GM12892 (cell line): ENCODE measurements at places on chromosomes 2 and 18.

- no peak for DNase-seq
Measured at GRCh38 chr2:237833546-237833945, 25.9 kb upstream of the RAMP1 start.

GRCh38 chr2:6822406-6822805 is 43.3 kb downstream of the CMPK2 start:
- DNase-seq, result no peak

DNA sequence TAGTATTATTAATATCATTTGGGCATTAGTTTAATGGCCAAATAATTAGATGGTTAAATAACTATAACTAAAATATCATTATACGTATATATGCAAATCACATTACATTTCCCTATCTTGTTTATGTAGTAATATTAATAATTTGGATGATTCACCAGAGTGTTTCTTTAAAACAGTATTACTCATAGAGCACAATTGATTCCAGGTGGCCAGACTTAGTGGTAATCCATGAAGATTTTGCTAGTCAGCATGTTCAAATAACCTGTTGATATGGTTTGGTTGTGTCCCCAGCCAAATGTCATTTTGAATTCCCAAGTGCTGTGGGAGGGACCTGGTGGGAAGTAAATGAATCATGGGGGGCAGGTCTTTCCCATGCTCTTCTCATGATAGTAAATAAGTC is 782.3 kb downstream of the LRP1B start:
- DNase-seq, result no peak

GRCh38 chr2:51335087-51336058 is 303.4 kb upstream of the NRXN1 start:
- DNase-seq, result no peak

- no peak for DNase-seq
Measured at GRCh38 chr2:30282721-30283120, 51.4 kb downstream of the LBH start.

- no peak for DNase-seq
Measured at GRCh38 chr2:166057370-166058164, 70.3 kb downstream of the SCN1A start.

- DNase-seq, result no peak
Measured at GRCh38 chr2:226943862-226944620, 108.2 kb downstream of the RHBDD1 start.

DNA sequence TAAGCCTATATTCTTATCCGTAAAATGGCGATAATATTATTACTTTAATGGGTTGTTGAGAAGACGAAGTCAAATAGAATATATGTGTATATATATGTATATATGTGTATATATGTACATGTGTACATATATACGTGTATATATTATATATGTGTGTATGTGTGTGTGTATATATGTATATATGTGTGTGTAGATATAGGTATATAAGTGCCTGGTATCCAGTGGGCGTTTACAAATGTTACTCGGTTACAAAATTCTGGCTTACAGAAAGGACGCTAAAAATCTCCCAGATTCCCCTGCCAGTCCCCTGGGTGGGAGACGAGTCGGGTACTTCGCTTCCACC is 295 bp upstream of the MTX2 start:
- DNase-seq, result no peak

GRCh38 chr2:72572501-72572900 is 253.3 kb downstream of the EXOC6B start:
- no peak for DNase-seq

DNA sequence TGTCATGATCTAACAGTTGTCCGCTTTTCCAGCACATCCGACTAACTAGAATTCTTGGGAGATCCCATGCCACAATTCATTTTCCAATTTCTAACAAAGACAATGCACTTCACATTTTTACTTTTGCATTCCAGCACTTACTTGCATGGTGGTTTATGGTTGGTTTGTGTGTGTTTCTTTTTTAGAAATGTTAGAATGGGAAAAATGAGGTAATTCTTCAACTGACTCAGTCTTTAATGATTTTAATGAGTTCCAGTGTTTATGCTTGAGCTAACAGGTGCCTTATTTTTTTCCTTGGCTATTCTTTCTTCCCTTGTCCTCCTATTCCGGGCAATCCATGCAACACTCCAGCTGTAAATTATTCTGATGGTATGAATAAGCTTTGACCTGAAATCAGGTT is 46.4 kb downstream of the SLC8A1 start:
- DNase-seq, result no peak

DNA sequence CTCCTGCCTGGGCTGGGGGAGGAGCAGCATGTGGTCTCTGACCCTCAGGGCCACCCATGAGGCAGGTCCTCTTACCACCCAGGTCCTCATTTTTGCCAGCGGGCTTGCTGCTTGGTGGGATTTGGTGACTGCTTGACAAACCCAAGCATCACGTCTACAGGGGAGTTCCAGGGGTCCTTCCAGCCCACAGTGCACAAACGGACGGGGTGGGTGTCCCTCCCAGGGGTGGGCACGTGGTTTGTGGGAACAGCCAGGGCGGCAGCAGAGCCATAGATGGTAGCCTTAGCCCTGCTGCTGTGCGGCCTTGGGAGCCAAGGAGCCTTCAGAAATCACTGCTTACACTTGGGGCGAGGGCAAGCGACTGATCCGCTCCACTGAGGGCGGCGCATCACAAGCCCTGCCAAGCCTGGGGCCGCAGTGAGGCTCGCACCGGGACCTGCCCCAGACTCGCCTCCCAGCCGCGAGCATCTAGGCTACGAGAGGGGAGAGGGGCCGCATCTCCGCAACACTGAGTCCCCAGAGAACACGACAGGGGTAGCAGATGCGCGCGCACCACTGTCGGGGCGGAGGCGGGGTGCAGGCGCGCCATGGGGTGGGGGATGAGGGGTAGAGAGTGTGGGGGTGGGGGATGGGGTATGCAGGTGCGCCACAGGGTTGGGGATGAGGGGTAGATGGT is 36.9 kb downstream of the SNED1 start:
- DNase-seq, result no peak

GRCh38 chr2:98348066-98348561 is 1.9 kb downstream of the CNGA3 start:
- DNase-seq, result no peak

GRCh38 chr18:41789001-41789400 is 166.0 kb upstream of the PIK3C3 start:
- no peak for DNase-seq

- peak; percentile 35 for DNase-seq
Measured at GRCh38 chr18:9613550-9614400, 584 bp downstream of the PPP4R1 start.

DNA sequence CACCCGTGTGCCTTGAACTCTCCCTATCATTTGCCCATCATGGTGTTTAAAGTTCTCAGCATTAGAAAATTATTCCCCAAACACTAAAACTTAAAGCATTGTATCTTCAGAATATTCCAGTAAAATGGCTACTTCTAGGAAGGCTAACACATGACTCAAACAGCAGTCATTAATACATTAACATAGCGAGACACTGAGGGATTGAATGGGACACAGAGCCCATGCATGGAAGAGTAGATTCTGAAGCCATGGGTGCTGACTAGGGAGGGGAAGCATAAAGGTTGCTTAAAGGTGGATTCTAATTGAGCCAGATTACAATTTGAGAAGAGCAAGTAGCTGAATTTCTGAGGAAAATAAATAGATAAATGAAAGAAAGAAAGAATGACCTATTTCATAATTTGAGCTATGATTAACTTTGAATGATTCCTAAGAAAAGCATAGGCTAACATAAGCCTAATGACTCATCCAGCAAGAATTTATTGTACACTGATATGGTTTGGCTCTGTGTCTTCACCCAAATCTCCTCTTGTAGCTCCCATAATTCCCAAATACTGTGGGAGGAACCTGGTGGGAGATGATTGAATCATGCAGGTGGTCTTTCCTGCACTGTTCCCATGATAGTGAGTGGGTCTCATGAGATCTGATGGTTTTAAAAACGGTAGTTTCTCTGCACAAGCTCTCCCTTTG is 79.8 kb upstream of the PIK3C3 start:
- DNase-seq, result no peak

DNA sequence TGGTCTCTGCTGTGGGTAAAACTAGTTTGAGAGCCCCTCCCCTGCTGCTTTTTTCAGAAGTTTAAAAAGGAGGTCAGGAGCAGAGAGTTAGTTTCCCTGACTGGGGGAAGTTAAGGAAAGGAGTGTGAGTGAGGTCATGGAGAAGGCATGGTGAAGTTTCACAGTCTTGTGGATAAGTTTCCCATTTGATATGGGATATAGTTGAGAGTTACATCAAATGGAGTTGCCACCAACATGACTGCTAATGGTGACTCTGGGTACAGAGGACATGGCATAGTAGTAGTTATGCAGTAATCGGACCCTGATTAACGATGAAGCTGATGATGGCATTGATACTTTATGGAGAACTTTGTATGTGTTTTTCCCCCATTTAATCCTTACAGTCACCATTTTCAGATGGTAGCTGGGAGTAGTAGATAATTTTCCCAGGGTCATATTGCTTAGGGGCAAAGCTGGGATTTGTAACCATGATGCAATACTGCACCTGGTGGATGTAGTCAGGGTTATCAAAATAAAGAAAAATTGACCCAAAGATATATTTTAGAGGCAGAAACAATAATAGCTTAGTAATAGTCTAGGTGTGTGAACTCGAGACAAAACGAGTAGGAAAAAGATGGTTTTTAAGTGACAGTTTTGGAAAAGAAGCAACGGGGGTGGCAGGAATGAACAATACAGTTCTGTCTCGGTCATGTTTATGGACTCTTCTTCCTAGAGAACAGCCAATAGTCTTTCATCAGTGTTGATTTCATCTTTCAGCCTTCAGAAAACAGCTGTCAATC is 74.6 kb downstream of the FMNL2 start:
- DNase-seq, result no peak

GRCh38 chr2:97348841-97349240 is 235.9 kb downstream of the ANKRD36 start:
- DNase-seq, result no peak

GRCh38 chr18:34633368-34633767 is 76.7 kb upstream of the DTNA start:
- DNase-seq, result no peak

DNA sequence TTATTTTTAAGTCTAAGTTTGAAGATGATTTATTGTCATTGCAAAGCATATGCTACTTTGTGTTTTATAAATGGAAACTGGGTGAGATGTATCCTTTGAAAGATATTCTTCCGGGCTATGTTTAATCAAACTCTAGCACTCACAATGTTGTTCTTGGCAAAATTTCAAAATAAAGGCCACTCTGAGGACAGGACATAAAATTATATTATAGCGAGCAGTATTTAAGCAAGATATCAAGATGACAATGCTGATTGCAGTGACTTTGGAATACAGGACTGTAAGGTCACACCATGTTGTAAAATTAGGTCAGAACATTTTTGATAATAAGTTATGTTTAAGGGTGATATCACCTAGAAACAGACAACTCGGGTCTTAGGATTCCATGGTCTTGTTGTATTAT is 14.2 kb downstream of the RPRM start:
- no peak for DNase-seq

GRCh38 chr18:45874491-45875184 is 49.2 kb downstream of the SIGLEC15 start:
- peak; percentile 18 for DNase-seq
